Fibroblast of the aortic adventitia (primary cell): ENCODE measurements at places on chromosomes 12 and 14.
A peak's percentile ranks its signal among the peaks of the same experiment; 100 is the strongest.

- DNase-seq: no peak
These were observed 70.6 kb downstream of the KIF21A start for GRCh38 chr12:39372204-39372925.

DNA sequence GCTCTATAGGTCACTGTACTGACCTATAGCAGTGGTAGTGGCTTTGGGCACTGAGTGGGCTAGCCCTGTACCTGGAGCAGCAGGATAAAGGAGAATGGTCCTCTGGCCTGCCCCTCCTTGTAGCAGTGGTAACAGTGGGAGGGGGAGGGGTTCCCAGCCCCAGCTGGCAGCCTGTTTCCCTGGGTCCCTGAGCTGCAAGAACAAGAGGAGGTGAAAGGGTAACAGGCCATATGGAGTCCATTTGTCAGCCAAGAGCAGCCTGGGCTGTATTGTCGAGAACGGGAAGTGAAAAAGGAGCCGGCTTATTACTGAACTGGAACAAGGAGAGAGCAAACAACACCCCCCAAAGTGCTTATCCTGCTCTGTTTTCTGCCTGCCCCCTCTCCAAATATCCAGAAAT lies 73.8 kb upstream of the SRSF5 start:
- no peak for DNase-seq

DNA sequence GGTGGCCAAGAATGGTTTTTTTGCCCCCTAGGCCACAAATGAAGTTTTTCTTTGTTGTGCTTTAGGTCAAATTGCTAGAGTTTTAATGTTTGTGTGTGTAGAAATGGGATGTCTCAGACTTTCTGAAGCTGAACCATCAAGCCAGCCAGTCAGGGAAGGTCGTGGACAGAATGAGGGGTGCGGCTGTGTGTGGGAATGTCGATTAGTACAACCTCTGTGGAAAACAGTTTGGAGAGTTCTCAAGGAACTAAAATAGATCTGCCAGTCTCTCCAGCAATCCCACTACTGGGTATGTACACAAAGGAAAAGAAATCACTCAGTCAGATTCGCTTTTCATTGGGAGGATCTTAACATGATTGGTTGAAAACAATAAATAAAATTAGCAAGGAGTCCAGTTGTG lies 44.5 kb downstream of the ACACB start:
- DNase-seq: no peak

DNA sequence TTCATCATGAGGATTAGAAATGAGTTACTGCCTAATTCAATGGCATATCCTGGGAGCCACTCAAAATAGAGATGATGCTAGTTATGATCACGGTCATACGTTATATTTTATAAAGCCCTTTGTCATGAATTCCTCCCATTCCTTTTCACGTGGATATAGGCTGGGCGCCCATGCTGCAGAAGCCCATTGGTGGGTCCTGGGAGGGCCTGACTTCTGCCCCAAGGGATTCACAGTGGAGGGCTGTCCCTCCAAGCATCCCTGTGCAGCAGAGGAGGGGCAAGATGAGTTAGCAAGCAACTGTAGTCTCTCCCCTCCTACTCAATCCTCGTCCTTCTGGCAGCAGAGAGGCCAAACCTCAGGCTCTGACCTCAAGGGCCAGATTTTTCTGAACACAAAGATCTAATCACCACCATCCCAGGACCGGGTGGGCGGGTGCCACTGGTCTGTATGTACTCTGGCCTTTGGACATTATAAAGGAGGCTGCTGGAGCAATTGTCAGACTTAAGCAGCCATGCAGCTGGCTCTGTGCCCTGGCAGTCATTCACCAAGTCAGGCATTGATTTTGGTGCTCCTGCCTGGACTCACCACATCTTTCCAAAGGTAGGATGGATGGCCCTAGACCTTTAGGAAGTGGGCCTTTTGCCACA lies 8.6 kb downstream of the GLTP start:
- DNase-seq: peak; percentile 31

DNA sequence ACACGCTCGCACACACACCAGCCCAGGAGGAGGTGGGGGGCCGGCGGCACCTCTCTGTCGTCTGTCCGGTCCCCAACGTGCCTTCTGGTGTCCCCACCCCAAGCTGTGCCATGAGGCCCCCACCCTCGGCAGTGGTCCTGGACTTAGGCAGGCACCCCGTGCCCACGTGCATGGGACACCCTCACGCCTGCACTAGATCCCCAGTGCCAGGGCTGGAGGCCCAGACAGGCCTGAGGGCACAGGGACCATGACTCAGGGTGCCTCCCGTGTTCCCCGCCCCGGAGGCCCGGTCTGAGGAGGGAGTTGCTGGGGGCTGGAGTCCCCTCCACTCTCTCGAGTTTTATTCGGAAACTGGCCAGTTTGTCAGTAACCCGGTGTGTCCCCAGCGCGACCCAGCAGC lies 38.8 kb downstream of the LRCOL1 start:
- no peak for DNase-seq

GRCh38 chr12:80877721-80878265 lies 59.9 kb downstream of the LIN7A start:
- peak; percentile 21 for DNase-seq

GRCh38 chr12:4471256-4471655 lies 25.6 kb upstream of the FGF6 start:
- DNase-seq: no peak

- DNase-seq: no peak
These were observed 34.4 kb downstream of the SH2B3 start for GRCh38 chr12:111440152-111440551.

DNA sequence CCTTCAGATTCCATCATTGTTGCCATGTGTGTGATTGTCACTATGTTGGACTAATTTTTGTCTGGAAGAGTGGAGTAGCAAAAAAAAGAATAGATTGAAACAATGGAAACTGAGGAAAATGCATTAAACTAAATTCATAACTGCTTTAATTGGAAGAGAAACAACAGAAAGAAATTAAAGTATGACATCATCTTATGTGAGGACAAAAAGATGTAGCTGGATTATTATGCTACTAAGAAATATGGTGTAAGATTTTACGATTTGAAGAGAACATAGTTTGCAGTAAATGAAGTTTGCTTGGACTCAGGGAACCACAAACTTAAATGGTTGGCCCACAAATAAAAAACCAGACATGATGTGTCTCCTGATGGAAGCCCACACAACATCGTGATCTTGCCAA lies 76.8 kb downstream of the PRKCH start:
- DNase-seq: no peak

DNA sequence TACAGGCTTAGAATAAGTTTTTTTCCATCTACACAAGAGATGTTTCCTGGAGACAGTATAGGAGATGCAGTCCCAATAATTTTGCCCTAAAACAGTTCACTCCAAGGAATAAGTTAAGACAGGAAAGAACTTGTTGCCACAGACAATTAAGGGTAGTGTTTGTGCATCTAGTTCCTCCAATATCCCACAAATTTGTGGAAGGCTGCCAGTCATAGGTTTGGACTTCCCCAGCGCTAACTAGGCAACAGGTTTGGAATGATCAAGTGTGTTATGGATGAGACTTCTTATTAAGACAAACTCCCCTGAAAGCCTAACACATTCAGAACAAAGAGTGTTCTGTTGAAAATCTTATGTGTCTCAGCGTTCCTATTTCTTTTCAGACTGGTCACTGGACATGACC lies 611.0 kb downstream of the CCER1 start:
- no peak for DNase-seq

DNA sequence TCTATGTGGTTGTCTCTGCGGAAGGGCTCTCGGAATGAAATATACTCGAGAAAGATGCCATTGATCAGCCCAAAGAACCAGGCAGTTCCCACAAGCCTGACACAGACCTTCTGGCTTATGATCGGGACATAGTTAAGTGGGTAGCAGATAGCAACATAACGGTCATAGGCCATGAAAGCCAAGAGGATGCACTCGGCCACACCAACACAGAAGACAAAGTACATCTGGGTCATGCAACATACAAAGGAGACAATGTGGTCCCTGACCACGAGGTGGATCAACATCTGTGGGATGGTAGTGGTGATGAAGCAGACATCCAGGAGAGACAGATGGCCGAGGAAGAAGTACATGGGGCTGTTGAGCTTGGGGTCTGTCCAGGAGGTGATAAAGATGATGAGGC lies 326 bp downstream of the OR10AD1 start:
- no peak for DNase-seq

DNA sequence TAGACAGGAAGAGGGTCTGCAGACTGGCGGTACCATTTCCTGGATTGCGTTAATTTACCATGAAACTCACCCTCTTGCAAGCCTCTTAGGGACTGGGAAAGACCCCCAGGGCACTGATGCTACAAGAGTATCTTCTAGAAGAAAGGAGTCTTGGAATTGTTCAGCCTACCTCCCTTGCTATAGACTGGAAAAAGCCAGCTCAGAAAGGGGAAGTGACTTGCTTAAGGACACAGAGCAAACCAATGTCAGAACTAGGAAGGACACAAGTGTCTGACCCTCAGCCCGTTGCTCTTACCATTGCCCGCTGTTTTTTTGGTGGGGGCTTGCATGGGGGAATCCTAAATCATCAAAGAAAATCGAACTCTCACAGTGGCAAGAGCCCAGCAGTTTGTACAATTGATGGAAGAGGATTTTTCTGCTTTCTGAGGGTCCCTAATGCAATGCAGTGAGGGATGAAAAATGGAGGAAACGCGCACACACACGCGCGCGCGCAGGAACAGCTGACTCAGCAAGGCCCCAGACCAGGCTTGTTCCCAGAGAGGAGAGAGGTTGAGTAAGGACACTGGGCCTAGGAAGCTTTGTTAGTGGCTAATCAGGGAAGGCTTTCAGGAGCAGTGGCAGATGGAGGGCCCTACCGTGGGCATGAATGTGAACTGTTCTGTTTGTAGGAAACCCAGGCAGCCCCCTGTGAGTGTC lies 50.9 kb downstream of the RIN3 start:
- DNase-seq: no peak

DNA sequence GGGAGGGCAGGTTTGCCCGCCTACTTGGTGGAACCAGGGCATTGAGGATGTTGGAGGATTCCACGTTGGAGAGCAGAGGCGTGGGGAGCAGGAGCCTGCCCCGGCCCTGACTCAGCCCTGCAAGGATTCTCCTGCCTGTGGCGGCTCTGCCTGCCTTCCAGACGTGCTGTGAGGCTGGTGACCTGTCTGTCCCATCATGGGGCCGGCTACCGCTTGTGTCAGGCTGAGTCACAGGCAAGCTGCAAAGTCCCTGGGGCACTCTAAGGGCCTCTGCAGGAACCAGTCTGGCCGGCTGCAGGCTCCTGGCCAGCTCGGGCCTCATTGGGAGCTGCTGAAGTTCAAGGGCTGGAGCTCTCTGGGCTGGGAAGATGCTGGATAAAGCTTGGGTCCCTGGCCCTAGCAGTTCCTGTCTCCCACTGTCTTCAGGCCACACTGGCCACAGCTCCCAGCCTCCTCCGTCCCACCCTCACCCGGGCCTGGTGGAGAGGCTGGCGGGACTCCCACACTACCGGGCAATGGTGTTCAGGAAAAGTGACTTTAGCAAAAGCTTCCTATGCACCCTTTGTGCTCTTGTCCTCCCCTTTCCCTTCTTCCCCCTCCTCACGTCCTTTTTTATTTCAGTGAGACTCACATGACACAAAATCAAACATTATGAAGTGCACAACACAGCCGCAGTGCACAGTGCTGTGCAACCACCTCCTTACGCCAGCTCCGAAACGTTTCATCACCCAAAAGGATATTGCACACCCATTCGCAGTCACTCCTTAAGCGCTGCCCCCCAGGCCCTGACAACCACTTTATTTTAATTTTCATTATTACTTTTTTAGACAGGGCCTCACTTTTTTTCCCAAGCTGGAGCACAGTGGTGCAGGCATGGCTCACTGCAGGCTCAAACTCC lies 22.0 kb upstream of the ULK1 start:
- DNase-seq: peak; percentile 45

- DNase-seq: no peak
These were observed 138.9 kb upstream of the CCND2 start for GRCh38 chr12:4134448-4135263.

GRCh38 chr12:22858849-22859570 lies 234.0 kb downstream of the ETNK1 start:
- peak; percentile 80 for DNase-seq

GRCh38 chr14:37903343-37904191 lies 304.1 kb upstream of the SSTR1 start:
- DNase-seq: peak; percentile 60

DNA sequence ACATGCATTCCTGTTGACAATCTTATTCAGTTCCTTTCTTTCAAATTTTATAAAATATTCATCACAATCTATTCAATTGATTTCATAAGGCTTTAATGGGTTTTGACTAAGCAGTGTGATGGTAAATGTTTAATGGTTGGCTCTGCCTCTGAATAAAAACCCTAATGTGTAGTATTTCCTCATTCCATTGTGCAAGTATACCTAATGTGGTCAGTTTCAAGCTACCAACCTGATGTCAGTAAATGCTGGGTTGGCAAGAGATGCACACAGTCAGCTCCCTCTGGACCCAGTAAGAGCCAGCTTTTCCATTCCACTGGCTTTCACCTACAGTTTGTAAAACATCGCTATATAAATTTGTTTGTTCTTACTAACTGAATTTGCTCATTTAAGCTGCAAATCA lies 53.9 kb downstream of the METTL25 start:
- no peak for DNase-seq

DNA sequence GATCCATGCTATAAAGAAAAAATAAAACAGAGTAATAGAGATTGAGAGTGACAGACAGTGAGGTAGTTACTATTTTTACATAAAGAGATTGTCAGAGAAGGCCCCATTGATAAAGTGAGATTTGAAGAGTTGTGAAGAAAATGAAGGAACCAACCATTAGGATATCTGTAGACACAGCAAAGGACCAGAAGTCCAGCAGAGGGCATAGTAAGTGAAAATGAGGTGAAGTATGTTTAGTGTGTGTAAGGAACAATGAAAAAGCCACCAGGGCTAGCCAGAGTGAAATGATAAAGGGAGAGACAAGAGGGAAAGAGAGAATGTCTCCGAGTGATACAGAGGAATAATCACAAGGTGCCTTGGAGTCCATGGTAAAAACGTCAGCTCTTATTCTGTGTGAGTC lies 411.0 kb downstream of the NELL2 start:
- no peak for DNase-seq

GRCh38 chr12:53381731-53382630 lies 2.0 kb downstream of the SP1 start:
- DNase-seq: peak; percentile 77

- peak; percentile 15 for DNase-seq
These were observed at the start of gene HOXC13 for GRCh38 chr12:53938326-53939140. TSS of gene HOXC13 (plus strand) at chr12:53938831. CDS start at chr12:53938907, 76 bp downstream.

GRCh38 chr12:75656648-75657047 lies 145.2 kb upstream of the KRR1 start:
- peak; percentile 94 for DNase-seq

GRCh38 chr12:91211866-91212265 lies 29.2 kb upstream of the DCN start:
- DNase-seq: peak; percentile 59

DNA sequence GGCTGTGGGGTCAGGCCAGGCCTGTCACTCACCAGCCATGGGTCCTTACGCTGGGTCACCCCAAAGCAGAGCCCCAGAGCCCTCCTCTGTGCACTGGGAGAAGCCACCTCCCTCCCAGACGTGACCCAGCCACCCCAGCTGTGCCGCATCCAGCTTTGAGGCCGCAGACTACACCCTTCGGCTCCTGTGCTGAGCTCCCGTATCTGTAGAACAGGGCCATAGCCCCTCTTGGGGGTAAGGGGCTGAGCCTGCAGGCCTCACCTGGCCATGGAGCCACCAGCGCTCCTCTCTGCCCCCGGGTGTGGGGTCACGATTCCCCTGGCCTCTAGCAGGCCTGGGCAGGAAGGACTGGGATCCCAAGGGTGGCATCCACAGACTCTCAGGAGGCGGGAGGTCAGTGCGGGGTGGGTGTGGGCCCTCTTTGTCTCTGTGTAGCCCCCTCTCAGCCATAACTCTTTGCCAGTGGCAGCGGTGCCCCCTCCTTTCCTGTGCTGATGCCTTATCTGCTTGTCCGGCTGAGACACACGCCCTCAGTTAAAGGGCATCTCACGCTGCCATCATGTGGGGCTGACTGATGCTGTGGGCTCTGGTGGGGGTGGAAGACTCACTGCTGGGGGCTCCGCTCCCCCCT lies 16.3 kb downstream of the ASPG start:
- DNase-seq: no peak
